ENCODE measurements at places on chromosomes 3 and 15. TPM values are rescaled to one million over a fixed set of nuclear protein-coding genes. Genes with fewer than 3 reads are reported as not detected.

RBMS3 gene
- polyA plus RNA-seq, result not detected

ASB14 gene
- 0.53 TPM for polyA plus RNA-seq

TM6SF1 gene
- 0.29 TPM for polyA plus RNA-seq

ANKRD34C gene
- polyA plus RNA-seq, result not detected

CSTA gene
- polyA plus RNA-seq, result not detected

LCTL gene
- polyA plus RNA-seq, result not detected

GRK7 gene
- polyA plus RNA-seq, result not detected

PYGO1 gene
- polyA plus RNA-seq, result not detected

RARRES1 gene
- 0.28 TPM for polyA plus RNA-seq

RTP4 gene
- polyA plus RNA-seq, result 5.9 TPM

EPB42 gene
- not detected for polyA plus RNA-seq

NRROS gene
- polyA plus RNA-seq, result 18.9 TPM

TKT gene
- 102 TPM for polyA plus RNA-seq

RAB6B gene
- polyA plus RNA-seq, result 0.36 TPM

GOLGA6B gene
- polyA plus RNA-seq, result not detected

STIMATE gene
- polyA plus RNA-seq, result 8.3 TPM

HIGD2B gene
- not detected for polyA plus RNA-seq

IMPG2 gene
- 0.05 TPM for polyA plus RNA-seq

KLHL25 gene
- polyA plus RNA-seq, result 0.60 TPM

PPP4R2 gene
- polyA plus RNA-seq, result 37.6 TPM

SCAMP5 gene
- 0.24 TPM for polyA plus RNA-seq

TRH gene
- not detected for polyA plus RNA-seq

DUOX2 gene
- not detected for polyA plus RNA-seq

RAF1 gene
- polyA plus RNA-seq, result 56.0 TPM

GADL1 gene
- polyA plus RNA-seq, result not detected

GABPB1 gene
- polyA plus RNA-seq, result 31.4 TPM

CPNE9 gene
- not detected for polyA plus RNA-seq

GOLGA8G gene
- not detected for polyA plus RNA-seq

SI gene
- not detected for polyA plus RNA-seq

Measured in IgD-negative memory B cell (primary cell).